Glutamatergic neuron (in vitro differentiated cells): ENCODE measurements at places on chromosomes 4 and X.

DNA sequence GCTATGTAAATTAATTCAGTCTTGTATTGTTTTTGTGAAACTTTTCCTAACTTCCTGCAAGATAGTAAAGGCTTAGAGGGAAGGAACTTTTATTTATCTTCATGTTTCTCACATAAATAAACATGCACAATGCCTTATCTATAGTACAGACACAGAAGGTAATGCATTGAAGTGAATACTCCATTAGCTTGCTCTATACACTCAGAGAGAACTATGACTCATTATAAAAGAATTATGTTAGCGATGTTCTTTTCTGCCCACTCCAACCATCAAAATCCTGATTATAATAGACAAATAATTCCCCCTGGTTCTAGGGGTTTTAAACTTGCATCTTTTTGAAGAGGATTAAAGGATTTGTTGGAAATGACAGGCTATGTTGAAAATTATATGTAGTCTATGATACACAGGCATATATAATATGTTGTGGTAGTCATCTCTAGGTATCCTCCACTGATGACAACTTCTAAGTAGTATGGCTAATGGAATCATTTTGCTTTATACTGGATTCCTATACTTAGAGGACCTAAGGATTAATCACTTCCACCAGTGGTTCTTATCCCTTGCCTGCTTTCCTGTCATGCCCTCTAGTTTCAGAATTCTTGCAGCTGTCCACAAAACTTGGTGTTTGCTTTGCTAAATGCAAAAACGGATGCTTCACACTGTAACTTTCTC lies 115.7 kb downstream of the NDST4 start:
- no peak for DNase-seq

GRCh38 chr4:158819942-158820786 lies 51.3 kb downstream of the FNIP2 start:
- DNase-seq: no peak

DNA sequence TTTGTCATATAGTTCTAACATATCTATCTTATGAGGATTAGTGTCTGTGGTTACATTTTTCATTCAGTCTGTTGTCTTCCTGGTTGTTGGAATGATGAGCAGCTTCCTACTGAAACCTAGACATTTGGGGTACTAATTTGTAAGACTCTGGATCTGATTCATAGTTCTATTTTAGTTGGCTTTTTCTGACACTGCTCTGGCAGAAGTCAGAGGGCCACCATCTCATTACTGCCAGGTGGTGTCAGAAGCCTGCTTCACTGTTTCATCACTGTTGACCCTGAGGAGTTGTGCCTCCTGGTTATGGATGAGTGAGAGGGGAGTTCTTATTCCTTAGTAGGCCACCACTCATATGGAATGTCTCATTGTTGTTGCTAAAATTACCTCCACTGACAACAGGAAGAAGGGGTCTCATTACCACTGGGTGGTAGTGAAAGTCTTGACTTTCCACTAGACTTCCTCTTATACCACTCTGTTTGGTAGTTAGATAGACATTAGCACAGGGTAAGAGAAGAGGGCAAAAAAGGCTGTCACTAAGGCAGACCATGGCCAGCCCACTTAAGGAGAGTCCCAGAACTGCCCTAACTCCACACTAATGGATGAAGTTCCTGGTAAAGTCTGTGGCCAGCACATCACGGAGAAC lies 395.2 kb downstream of the SPOCK3 start:
- no peak for DNase-seq

DNA sequence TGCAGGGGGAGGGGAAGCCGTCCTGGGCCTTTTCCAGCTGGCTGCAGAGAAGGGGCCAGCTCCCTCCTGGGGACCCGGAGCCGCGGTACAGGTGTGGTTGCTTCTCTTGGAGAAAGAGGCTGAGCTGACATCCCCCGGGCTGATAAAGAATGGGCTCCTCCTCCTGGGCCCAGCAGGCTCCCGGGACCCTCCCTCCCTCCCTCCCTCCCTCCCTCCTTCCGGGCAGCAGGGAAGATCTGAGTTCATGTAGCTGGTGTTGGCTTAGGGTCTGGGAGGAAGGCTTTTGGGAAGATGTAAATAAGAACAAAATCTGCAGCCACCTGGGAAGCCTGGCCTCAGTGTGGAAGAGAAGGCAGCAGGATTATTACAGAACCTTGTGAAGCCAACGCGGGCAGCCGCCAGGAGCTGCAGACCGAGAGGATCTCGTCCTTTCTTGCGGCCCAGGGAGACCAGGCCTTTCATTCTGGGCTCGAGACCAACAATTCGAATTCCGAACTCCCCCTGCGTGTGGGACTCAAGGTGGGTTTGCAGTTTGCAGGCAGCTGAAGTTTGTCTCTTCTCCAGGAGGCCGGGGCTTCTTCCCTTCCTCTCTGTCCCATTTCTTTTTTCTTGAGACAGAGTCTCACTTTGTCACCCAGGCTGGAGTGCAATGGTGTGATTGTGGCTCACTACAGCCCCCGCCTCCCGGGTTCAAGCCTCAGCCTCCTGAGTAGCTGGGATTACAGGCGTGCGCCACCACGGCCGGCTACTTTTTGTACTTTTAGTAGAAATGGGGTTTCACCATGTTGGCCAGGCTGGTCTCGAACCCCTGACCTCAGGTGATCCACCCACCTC lies at the start of gene PLCXD1:
PLCXD1 (plus strand) TSS at position 216 of the 834 bp plus-strand sequence. CDS start 2,807 bp downstream, outside the sequence.
- DNase-seq: peak; percentile 72

DNA sequence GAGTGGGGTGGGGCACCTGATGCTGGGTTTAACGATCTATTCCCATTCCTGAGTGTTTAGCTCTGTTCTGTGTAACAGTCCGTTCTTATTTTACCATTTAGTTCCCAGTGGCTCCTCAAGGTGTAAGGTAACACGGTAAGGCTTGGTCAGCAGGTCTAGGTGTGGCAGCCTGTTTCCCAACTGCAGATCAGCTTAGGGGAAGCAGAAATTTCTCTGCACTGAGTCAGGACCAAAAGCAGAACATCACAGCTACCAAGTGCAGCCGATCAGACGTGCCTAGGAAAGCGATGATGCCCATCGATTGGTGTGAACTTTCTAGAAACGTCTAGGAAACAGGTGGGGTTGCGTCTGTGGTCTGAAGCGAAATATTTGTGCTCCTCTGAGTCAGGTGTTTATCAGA lies 240.1 kb downstream of the STIM2 start:
- DNase-seq: no peak

- DNase-seq: no peak
Measured at GRCh38 chrX:136616987-136617685, 30.8 kb upstream of the CD40LG start.

- DNase-seq: no peak
Measured at GRCh38 chrX:29724316-29724715, 491.0 kb upstream of the MAGEB2 start.
